Stimulated activated CD8-positive, alpha-beta memory T cell treated with anti-CD3 and anti-CD28 coated beads, Interleukin-4, amount 100 ng/mL, for 1 hour (primary cell): ENCODE measurements at places on chromosomes 12 and 14.

DNA sequence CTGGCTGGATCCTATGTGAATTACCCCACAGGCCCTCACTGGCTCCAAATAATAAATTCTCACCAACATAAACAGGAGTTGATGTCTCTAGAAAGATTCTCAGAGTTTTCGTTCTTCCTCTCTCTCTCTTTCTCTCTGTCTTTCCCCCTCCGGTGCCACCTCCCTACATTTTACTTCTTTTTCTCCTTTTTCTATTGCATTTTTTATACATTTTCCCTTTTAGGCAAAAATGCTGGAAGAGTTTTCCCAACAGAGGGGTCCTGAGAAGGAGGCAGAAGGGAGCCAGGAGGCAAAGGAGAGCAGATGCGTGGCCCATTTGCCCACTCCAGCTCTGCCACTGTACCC, 826 bp upstream of the HOXC6 start:
- no peak for DNase-seq

GRCh38 chr12:69022674-69023073, 89.7 kb upstream of the CPM start:
- DNase-seq: no peak

DNA sequence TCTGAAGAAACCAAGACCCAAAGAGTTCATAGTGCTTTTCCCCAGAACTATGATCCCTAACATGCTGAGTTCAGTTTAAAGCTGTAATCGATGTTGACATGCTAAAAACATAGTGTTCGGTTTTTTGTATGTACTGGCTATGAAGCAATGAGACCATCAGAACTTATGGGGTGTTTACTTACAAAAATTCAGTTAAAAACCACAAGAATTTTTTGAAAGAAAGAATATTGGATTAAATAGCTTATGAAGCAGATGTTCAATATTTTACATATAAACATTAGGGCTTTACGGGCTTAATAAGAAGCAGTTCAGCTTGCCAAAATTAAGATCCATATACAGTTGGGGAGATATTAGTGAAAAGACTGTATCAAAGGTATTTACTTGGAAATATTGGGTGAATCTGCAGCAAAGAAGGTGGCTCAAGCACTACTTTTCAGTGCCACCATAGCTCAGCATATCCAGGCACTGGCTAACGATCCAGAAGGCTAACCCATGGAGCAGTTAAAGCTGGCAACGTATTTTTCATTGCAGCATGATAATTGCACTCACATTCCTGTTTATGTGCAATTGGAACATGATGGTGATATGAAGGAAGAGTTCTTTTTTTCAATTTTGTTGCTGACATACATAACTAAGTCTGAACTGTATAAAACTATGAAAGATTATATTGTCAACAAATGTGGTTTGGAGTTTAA, 125.9 kb downstream of the EFCAB11 start:
- no peak for DNase-seq

- no peak for DNase-seq
Measured at GRCh38 chr14:63727231-63727735, 582 bp downstream of the SGPP1 start.

DNA sequence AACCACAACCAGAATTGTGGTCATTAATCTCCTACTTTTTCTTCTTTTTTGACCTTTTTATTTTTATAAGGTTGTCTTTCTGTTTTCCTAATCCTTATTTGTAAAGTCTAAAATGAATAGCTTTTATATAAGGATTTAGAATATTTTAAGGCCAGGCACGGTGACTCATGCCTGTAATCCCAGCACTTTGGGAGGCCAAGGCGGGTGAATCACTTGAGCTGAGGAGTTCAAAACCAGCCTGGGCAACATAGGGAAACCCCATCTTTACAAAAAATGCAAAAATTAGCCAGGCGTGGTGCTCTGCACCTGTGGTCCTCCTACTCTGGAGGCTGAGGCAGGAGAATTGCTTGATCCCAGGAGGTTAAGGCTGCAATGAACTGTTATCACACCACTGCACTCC, 55.1 kb downstream of the IFT81 start:
- no peak for DNase-seq
